ENCODE measurements at places on chromosomes 3 and 15.
A peak's percentile ranks its signal among the peaks of the same experiment; 100 is the strongest.

DNA sequence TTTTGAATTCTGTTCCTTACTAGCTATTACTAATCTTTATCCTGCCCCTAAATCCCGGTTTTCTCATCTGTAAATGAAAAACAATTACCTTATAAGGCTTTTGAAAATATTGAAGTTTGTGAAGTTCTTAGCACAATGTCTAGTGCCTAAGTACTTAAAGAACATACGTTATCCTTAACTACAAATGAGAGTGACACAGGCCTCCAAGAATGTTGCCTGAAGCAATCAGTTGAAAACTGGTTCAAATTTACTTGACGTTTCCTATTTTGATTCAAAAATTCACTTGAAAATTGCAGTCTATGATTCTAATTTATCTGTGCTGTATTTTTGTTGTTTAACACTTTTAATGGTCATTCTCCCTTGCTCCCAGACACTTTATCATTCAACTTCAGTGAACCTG lies 3.2 kb downstream of the SENP7 start:
- no peak for DNase-seq

DNA sequence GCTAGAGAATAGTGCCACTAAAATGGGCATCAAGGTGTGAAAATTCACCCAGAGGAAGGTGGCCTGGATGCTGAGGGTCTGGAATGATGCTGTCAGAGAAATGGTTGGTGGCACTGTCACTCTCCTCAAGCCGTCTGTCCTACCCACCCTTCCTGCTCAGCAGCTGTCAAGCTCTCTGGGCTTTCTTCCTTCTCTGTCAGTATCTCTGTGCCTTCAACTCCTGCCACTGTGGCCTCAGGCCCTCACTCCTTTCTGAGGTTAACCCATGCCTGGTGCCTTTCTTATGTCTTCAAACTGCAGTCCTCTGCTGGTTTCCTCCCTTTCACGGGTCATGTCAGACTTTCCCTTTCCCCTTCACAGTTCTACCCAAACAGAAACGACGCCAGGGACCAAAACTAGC lies 4.4 kb downstream of the MYO5C start:
- no peak for DNase-seq

GRCh38 chr15:22839046-22839695 lies 705 bp downstream of the NIPA2 start:
- no peak for DNase-seq

- peak; percentile 86 for DNase-seq
Observed at GRCh38 chr3:172125963-172126457, 86.6 kb downstream of the FNDC3B start.

DNA sequence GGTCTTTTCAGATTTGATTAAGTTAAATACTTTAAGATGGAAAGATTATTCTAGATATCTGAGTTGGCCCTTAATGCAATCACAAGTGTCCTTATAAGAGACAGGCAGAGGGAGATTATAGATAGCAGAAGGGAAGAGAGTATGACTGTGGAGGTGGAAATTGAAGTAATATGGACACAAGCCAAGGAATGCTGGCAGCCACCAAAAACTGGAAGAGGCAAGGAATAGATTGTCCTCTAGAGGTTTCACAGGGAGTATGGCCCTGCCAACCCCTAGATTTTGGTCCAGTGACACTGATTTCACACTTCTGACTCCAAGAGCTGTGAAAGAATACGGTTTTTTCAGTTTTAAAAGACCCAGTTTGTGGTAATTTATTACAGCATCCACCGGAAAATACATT lies 1498.7 kb upstream of the CADM2 start:
- DNase-seq, result no peak

- no peak for DNase-seq
Observed at GRCh38 chr3:183038221-183038620, 57.9 kb upstream of the DCUN1D1 start.

- DNase-seq, result no peak
Observed at GRCh38 chr15:87021751-87022150, 942.1 kb downstream of the AGBL1 start.

Data from HFF-Myc (cell line).